NCI-H1694 treated with DMSO at 0.1 percent for 48 hours (cell line): ENCODE measurements at places on chromosomes 16 and 17.
A peak's percentile ranks its signal among the peaks of the same experiment; 100 is the strongest.

DNA sequence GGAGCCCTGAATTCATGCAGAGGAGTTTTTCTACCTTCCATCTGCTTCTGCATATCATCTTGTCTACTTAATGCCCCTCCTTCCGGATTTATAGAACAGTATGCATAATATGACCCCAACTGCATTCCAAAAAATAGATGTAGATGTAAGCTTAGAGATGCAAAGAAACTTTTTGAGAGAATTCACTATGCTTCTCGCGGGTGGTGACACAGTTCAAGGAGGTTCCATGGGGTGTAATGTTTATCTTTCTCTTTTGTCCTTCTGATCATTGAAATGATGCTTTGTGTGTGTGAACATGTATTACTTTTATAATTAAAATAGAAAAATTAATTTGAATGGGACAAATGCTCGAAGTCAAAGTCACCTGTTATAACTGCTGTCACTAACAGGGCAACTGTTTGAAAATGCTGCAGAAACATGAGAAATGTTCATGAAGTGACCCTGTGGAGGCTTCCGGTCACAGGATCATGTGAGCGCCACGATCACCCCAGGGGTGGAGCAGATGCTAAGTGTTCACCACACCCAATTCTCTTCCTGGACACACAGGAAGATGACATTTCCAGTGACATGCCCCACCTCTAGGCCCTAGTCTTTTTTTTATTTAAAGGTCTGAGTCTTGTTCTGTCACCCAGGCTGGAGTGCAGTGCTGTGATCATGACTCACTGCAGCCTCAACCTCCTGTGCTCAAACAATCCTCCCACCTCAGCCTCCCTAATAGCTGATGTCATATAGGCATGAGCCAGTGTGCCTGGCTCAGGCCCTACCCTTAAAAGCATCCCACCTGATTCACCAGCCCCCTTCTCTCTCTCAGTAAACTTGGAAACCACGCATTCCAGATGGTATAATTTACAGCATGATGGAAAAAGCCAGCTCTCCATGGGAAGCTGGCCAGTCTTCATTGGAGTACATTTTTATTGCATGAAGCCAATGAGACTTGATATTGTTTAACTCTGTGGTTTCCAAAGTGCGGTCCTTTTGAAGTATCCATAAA, 21.0 kb upstream of the AGRP start:
- DNase-seq = no peak

DNA sequence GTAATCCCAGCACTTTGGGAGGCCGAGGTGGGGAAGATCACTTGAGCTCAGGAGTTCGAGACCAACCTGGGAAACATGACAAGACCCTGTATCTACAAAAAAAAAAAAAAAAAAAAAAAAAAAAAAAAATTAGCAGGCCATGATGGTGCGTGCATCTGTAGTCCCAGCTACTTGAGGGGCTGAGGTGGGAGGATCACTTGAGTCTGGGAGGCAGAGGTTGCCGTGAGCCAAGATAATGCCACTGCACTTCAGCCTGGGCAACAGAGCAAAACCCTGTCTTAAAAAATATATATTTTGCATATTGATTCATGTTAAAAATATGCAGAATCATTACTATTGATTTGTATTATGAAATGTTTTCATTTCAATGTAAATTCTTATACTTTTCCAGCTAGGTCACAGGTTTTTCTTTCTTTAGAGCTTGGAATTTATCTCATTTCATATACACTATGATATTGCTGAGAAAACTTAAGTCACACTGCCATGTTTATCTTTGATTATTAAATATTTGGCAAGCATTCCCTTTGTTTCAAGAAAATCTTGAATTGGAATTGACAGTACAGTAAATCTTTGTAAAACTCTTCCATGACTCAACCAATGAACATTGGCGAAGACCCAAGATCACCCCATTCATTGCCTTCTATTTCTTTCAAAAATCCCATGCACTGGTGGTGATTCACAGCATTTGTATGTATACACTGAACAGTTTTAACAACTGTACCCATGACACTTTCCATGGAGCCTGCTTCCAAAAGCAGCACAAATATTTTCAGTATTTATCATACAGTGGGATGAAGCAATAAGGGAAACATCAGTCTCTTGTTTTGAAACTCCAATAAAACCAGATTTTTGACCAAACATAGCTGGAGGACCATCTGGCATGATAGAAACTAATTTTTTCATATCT, 83.5 kb upstream of the TNRC6A start:
- DNase-seq = peak; percentile 40

DNA sequence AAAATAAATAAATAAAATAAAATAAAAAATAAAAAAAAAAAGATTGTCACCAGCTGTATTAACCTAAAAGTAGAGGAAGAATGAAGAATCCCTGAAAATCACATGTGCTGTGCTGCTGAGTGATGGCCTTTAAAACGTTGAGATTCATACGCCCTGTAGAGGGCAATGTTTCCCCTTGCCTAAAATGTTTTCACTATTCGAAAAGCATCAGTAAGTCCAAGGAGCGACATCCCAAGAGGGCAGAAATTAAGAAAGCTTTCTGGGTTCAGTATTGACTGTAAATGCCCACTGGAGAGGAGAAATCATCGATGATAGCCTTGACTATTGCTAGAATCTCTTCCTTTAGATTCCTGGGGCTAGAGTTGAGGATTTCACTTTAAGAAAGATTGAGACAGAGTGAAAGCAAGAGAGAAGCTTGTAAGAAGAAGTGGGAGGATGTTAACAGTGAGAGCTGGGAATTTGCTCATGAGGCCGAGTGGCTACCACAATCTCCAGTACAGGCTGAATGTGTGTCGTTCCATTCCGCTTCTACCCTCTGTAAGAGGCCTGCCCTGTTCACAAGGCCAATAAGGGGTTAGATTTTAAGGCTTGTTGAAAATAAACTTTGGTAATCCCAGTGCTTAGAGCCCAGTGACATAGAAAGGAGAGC, 170.8 kb upstream of the FAM20A start:
- peak; percentile 79 for DNase-seq

GRCh38 chr16:14007450-14007849, 63.7 kb upstream of the MRTFB start:
- DNase-seq = no peak

DNA sequence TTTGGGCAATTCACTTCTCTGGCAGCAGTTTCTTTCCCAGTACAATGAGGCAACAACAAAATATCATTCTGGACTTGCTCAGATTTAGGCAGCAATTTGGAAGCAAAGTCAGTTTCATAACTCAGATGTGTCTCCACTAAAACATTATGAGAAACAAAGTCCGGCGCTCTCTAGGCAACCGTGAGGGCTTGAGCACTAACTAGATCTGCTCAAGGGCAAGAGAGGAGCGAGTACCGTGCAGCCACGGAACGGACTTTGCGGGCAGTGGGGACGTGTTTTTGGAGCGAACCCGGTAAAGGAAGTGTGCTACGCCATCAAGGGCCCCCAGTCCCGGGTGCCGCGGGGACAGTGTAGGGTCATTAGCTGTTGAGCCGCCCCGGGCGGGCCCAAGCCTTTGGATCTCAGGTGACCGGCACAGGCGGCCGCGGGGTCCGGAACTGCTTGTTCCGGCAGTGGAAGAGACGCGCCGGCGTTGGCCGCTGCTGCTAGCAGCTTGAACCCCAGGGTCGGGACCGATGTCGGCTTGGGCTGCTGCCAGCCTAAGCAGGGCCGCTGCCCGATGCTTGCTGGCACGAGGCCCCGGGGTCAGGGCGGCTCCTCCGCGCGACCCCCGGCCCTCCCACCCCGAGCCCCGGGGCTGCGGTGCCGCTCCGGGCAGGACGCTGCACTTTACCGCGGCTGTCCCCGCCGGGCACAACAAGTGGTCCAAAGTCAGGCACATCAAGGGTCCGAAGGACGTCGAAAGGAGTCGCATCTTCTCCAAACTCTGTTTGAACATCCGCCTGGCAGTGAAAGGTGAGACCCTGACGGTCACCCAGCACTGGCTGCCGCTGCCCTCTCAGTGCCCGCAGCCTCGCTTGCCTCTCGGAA, at the start of gene TACO1:
Gene TACO1 (plus strand): TSS at position 327 of the 870 bp plus-strand sequence. CDS start 189 bp downstream, at position 516.
- DNase-seq = peak; percentile 66

DNA sequence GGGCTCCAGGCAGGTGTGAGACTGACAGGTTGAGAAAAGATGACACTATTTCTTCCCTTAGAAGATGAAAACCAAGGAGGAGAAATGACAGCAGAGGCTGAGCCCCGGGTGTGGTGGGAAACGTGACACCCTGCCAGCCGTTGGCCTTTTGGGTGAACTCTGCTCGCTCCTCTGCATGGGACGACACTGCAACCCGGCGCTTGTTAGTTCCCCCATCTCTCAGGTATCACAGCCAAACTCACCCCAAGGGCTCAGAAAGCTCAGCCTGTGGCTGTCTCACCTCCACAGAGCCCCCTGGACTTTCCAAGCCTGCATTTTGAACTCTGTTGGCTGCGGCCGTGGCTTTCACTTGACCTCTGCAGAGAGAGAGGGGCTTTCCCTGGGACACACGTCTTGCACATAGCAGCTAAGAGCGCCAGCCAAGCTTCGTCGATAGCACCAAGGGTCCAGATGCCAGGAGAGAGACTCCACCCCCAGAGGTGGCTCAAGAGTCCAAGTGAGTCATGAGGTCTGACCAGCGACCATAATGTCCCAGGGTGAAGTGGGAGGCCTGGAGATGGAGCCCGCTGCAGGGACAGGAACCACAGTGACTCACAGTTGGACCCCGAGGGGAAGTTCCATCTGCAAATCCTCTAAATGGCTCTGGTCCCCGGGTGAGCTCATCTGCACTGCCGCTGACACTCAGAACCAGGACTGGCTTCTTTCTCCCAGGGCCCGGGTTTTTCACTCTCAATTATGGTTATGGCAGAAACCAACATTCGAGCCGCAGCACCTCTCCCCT, 301.9 kb downstream of the SOX9 start:
- no peak for DNase-seq

DNA sequence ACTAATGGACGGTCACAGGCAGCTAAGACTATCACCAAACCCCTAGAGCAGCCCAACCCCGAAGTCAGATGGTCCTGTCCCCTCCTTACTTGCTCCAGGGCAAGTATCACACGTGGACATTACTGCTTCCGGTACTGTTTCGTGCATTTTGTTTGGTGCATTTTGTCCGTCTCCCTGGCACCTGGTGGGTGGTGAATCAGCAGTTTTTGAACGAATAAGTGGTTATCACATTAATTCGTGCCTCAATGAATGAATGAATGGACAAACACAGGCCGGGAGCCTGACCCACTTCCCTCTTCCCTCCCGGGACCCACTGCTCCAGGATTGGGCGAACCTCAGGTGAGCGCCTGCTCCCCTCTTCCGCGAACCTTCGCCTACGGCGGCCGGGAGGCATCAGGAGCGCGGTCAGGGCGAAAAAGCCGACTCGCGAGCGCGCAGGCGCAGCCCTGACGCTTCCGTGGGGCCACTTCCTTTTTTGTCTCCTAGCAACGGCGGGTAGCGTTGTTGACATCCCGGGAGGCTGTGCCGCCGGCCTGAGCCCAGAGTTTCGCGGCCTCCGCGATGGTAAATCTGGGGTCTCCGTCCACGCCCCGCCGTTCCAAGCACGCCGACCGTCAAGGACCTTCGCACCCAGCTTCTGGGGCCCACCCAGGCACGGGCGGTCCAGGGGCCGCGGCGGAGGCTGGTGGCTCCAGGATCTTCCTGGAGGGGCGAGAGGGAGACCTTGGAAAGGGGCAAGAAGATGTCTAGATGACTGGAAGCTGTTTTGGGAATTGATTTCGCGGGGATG, at the start of gene DYNLRB2:
Gene DYNLRB2 (plus strand): TSS at position 478 of the 790 bp plus-strand sequence. CDS start 84 bp downstream, at position 562.
- DNase-seq = peak; percentile 69

GRCh38 chr17:31067691-31068184, 27.0 kb upstream of the NF1 start:
- no peak for DNase-seq

GRCh38 chr17:57879437-57880085, 29.7 kb upstream of the MRPS23 start:
- DNase-seq = no peak

- DNase-seq = no peak
Measured at GRCh38 chr17:81050645-81051625, 16.0 kb downstream of the BAIAP2 start.

- no peak for DNase-seq
Measured at GRCh38 chr16:67394155-67395104, 1.1 kb upstream of the TPPP3 start.

- DNase-seq = no peak
Measured at GRCh38 chr16:54508351-54508750, 221.8 kb upstream of the IRX3 start.

- DNase-seq = no peak
Measured at GRCh38 chr17:27616414-27616813, 14.6 kb upstream of the LGALS9 start.
